ENCODE measurements at places on chromosomes 2 and 18.

DNA sequence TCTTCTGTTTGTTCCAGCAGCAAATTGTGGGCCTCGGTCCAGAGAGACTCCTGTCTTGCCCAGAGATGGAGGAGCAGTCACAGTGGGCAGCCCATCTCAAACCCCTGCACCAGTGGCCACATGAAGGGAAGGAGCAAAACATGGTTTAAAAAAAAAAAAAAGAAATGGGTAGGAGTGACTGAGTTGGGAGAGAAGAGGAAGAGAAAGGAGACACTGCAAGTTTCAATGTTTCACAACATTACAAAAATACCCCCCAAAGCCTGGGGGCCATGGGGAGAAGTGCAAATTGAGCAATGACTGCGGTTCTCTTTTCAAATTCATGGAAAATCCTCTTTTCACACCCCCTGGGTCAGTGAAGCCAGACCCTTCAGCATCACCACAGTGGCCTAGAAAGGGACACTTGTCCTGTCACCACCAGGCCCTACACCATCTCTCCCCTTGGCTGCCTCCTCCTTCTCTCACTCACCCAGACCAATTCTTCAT lies 117.1 kb downstream of the ZFP36L2 start:
- DNase-seq: no peak

DNA sequence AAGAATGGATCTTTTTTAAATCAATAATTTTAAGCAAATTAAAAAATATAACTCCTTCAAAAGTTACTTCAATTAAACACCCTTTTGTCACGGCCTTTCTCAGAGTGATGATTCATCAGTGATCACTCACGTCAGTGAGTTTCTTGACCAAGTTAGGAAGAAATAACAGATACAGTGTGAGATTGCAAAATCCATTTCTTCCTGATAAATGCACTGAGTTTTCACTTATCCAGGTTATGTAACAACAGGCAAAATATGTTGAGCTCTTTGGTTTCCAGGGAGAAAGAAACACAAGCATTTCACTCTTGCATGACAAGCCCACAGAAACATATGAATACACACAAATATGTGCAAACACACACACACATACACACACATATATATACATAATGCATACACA lies 195.9 kb upstream of the CYRIA start:
- DNase-seq: no peak

DNA sequence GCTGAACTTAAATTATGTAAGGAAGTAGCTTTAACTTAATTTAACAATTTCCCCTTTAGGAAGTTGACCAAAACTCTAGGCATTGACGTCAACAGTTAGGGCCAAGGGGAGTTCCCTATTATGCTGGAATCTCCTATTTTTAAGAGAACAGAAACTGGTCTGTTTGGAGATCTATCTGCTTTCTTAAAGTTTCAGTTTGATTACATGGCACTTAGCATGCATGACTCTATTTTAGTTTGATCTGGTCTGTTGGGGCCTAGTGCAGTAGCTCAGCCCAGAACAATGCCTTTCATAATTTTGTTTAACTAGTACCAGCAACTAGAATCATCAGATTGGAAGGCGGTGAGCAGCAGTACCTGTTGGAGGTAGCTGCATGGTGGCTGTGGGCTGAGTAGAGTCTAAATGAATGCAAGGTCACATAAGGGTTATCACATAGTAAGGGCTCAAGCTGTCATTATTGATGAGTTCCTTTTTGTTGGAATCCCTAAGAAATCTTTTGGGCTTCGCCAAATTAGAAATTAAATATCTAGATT lies 60.5 kb upstream of the ZNG1B start:
- no peak for DNase-seq

DNA sequence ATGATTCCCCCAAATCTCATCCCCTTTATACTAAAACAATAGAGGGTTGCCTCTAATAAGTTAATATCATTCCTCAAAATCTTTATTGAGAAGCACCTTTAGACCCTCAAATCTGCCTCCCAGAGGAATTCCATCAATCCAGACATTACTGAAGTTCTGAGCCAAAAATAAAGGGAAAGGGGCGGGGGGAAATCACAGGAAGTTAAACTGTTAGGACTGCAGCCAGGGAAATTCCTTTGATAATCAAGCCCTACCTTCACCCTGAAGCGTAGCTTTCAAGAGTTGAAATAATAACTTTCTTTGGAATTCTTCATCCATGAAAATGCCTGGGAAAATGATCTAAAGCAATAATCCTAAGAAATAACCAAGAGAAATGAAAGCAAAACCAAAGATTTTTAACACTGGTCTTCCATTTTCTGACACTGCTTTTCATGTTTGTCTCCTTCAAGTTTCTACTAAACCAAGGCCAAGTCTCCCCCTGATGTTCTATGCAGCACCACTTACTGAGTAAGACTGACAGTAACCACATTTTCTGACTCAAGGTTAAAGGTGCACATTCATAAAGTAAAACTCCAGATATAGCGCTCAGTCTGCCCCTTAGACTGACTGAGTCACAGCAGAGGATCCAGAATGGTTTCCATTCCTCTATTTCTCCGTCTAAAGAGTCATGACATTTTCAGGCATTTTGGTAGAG lies 78.2 kb downstream of the TCF4 start:
- DNase-seq: no peak

- no peak for DNase-seq
Measured at GRCh38 chr2:39488450-39488849, 51.4 kb upstream of the MAP4K3 start.

DNA sequence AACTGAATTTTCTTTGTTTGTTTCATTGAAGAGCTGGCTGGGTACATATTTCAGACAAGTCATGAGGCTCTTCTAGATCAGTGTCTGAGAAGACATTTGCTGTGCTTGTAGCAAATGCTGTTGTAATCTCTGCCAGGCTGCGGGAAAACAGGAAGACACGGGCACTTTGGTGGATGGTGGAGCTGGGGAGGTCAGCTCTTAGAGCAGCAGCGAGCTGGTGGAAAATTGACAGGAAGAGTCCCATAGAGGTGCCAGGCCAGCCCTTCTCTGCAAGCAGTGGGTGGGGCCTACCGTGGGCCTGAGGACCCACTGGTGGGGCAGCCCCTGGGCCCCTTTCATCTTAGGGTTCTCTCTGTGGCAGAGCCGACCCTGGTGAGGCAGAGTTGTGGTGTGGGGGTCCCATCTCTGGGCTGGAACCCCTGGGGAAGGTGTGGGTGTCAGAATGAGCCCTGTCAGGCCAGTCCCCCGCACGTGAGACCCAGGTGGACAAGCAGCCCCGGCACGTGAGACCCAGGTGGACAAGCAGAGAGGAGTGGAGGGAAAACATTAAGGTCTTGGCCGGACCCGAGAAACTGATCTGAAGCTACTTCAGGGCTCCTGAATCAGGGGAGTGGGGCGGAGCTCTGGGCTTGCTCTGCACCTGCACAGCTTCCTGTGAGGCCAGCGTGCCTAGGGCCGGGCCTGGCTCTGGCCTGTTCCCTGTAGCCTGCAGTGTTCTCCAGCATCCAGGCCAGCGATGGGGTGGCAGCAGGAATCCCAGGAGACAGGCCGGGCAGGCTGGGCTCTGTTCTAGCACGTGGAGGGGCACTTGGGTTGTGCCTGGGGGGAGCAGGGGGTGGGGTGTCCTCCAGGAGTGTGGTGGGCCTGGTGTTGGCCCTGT lies 273.5 kb upstream of the HDAC4 start:
- DNase-seq: no peak

DNA sequence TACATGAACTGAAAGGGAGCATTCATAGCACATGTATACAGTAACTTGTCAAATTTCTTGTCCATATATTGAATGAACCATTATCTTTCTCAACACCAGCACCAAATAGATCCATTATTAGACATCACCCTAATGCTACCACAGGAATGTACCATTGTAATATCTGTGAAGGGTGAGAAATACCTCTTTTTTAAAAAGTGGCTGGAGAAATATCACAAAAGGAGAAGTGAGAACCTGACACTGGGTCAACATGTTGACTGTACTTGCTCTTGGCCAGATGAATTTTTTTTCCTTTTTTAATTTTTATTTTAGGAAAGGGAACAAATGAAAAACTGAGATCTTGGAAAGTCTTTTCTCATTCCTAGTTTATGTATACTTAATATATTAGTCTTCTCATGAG lies 63.5 kb downstream of the CAVIN2 start:
- no peak for DNase-seq

GRCh38 chr2:239298116-239298804 lies 102.6 kb downstream of the HDAC4 start:
- DNase-seq: no peak
